ENCODE measurements at places on chromosomes 16 and 17.

GRCh38 chr16:30470632-30470995 is 1.9 kb upstream of the ITGAL start:
- DNase-seq = no peak

GRCh38 chr16:11836650-11837244 is 14.6 kb downstream of the RSL1D1 start:
- peak; percentile 60 for DNase-seq

DNA sequence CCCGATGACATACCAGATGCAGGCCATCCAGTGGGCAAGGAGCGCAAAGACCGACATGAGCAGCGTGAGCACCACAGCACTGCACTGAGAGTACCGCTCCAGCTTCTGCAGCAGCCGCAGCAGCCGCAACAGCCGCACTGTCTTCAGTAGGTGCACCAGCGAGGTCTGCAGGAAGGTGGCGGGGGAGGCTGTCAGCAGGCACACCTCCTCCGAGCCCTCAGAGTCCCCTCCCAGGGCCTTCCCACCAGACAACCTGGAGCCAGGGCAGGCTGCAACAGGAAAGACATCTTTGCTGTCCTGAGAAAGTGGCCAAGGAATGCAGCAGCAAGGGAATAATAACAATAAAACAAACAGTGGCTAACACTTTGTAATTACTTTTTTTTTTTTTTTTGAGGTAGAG is 9.1 kb downstream of the KCNH4 start:
- no peak for DNase-seq

DNA sequence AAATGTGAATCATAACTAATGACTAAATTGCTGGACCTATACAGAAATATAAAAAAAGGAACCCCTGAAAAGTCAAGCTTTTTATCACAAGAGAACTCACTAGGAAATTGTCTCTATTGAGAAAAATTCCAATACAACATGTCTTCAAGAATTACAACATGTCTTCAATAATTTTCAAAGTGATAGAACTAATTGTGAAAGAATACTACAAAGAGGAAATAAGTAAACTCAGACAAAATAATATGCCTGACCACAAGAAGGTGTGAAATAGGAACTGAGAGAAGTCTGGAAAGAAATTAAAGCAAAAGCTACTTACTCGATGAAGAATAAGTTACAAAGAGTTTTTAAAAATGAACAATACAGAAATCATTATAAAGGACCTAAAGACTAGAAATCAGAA is 29.9 kb upstream of the OR1G1 start:
- no peak for DNase-seq

Measured in fibroblast of the aortic adventitia (primary cell).